NCI-H1048 (cell line): ENCODE measurements at places on chromosomes 12 and 14.

GRCh38 chr12:91819132-91819447, 326.6 kb downstream of the BTG1 start:
- DNase-seq, result no peak

- DNase-seq, result no peak
Measured at GRCh38 chr14:25406818-25407217, 356.9 kb upstream of the STXBP6 start.

GRCh38 chr14:91298576-91298975, 54.1 kb upstream of the GPR68 start:
- DNase-seq, result no peak

DNA sequence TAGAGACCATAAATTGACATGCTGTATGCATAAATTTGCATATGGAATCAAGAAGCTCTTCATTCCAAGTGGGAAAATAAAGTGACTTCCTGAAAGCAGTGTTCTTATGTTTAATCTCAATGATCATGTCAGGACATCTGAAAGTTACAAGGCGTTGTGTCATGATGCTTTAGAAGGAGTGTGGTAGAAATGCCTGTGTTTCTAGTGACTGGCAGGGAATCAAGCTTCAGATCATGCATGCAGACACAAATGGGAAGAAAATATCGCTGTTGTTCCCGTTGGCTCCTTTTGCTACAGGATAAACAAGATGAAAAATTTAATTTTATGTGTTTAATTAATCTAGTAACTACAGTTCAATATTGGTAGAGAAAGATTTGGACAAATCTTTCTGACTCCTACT, 298.1 kb upstream of the SYT1 start:
- DNase-seq, result no peak

- DNase-seq, result no peak
Measured at GRCh38 chr12:38934686-38935085, 29.3 kb upstream of the CPNE8 start.

DNA sequence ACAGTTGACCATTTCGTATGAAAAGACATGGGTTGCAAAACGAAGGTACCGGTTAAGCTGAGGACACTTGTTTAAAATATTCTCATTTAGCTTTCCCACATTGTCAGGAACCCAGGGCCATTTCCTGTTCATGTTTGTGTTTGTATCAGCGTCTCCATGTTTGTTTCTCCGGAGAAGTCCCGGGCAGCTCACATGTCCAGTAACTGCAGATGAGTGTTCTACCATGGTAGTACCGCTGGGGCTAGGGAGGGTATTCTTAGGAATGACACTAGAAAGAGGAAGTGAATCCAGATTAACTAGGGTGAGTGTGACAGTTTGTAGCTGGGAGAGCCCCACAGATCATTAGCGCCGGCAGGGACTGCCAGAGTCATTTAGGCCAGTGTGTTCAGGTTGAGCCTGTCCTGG, 50.0 kb upstream of the EVL start:
- no peak for DNase-seq

GRCh38 chr14:80395031-80395430, 183.7 kb upstream of the DIO2 start:
- DNase-seq, result no peak

DNA sequence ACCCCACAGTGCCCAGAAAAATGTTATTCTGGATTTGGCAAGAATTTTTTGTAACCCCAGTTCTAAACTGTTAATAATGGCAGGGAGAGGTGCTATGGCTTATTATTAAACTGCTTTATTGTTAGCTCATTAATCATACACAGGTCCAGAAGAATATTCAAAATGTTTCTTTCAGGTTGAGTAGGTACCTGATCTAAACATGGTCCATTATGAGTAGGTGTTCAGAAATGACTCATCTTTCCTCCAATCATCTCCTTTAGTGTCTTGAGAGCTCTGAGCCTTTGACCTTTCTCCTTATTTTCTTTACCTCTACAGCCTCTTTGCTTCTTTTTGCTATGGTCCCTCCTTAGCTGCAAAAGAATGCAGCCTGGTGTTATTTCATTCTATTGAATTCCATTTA, 211.0 kb upstream of the GARIN6 start:
- no peak for DNase-seq

DNA sequence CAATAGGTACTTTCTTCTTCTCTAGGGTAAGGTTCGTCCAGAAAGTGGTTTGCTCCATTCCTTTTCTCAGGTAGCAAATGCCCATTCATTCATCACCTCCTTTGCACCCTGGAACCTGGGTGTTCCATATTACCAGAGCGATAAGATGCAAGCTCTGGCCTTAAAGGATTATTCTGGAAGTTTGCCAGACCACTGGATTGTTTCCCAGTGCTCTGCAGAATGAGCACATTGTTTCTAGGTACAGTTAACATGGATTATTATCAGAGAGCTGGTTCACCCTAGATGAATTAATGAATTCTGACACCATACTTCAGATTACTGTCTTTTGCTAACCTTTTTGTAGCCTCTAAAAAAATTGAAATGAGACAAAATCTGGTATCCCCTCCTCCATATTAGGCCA, 170.9 kb upstream of the BMP4 start:
- no peak for DNase-seq

DNA sequence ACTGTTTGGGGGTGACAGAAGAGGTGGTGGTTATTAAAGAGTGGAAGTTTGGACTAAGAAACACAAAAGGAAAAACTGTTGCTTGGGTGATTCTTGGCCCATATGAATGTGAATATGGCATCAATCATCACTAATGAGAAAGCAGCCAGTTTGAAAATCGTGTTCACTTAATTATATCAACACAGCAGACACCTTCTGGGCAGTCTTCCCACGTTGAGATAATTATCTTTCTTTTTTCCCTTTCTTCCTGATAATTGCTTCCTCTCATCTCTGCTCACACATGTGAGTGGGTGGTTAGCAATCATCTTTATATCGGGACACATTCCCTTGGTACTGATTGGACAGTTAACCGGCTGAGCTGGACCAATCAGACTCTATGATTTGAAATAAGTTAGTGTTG, 539.7 kb downstream of the AACS start:
- DNase-seq, result no peak
